ENCODE measurements at places on chromosomes 7 and 10.

GRCh38 chr7:37000511-37000910 is 276.2 kb upstream of the AOAH start:
- DNase-seq = no peak

- DNase-seq = no peak
Measured at GRCh38 chr7:66142334-66142733, 27.7 kb downstream of the CRCP start.

GRCh38 chr10:113880236-113880635 is 25.8 kb downstream of the NHLRC2 start:
- no peak for DNase-seq

- no peak for DNase-seq
Measured at GRCh38 chr10:44932517-44933450, 21.6 kb downstream of the TMEM72 start.

DNA sequence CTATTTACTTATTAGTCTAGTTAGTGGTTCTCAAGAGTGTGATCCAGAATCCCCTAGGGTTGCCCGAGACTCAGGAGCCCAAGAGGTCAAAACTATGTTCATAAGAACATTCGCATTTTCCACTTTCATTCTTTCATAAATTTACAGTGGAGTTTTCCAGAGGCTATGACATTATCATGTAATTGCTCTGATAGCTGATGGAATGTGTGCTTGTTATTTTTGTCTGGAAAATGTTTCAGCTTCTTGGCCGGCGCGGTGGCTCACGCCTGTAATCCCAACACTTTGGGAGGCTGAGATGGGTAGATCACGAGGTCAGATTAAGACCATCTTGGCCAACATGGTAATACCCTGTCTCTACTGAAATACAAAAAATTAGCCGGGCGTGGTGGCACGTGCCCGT is 10.1 kb downstream of the PURB start:
- no peak for DNase-seq

- no peak for DNase-seq
Measured at GRCh38 chr7:28688174-28688573, 270.0 kb downstream of the TRIL start.

GRCh38 chr7:155224116-155224811 is 73.4 kb upstream of the INSIG1 start:
- DNase-seq = peak; percentile 45

DNA sequence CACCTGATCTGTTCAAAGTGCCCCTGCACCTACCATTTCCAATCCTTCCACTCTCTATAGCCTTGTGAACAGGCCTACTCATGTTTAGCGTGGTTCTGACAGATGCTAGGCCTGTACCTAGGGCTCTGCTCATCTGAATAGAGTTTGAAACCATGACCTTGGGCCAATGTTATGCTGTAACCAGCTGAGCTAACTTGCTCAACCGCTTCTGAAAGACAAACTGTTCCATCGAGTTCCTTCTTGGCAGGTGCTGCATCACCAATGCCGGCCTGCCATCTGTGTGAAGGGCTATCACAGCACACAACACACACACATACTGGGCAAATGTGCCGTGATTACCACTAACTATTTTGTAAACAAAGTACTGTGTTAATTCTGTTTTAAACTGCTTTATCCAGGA is 419.0 kb upstream of the GALNT17 start:
- no peak for DNase-seq

DNA sequence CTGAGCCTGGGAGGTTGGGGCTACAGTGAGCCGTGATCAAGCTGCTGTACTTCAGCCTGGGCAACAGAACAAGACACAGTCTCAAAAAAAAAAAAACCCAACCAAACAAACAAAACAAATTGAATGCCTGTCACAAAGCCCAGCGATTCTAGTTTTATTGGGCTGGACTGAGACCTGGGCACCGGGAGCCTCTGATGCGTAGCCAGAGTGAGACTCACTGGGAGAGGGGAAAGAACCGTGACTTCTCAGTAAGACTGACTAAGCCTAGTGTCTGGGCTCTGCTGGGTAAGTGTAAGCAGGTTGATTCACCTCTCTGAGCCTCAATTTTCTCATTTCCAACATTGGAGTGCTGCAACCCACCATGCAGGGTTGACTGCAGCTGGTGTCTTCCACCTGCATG is 10.1 kb upstream of the LEP start:
- no peak for DNase-seq

GRCh38 chr7:51647486-51647885 is 330.9 kb upstream of the COBL start:
- no peak for DNase-seq

DNA sequence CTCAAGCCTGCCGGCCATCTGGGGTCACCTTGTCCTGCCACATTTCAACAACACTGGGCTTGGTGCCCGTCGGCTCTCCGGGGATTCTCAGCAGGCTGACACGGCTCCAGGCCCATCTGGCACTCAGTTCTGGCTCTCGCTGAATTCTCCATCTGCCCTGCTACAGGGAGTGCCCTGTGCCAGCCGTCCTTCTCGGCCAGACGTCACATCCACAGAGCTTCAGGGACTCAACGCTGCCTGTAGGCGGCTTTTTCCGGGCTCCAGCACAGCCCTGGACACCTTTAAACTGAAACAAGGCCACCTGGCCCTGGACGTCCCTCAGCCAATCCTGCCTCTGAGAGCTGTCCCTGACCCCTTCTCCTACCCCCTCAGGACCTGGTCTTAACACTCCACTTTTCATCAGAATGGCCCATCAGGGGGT is 43.0 kb downstream of the TMEM130 start:
- DNase-seq = no peak

DNA sequence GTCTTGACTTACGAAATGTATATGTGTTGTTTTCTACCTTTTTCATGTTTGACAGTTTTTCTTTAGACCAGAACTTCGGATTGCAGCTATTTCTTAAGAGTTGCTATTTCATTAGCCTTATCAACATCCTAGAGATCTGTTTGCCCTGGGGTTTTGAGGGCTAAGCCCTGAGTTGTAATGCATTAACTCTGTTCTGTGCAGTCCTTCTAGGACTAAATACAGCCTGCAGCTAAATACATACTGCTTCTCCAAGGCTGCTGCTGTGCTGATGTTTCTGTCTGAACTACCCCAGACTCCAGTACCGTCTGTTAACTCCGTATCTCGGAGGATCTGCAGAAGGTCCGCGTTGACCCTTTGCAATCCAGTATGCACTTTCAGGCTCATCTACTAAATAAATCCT is 26.5 kb downstream of the KIAA1217 start:
- DNase-seq = no peak

DNA sequence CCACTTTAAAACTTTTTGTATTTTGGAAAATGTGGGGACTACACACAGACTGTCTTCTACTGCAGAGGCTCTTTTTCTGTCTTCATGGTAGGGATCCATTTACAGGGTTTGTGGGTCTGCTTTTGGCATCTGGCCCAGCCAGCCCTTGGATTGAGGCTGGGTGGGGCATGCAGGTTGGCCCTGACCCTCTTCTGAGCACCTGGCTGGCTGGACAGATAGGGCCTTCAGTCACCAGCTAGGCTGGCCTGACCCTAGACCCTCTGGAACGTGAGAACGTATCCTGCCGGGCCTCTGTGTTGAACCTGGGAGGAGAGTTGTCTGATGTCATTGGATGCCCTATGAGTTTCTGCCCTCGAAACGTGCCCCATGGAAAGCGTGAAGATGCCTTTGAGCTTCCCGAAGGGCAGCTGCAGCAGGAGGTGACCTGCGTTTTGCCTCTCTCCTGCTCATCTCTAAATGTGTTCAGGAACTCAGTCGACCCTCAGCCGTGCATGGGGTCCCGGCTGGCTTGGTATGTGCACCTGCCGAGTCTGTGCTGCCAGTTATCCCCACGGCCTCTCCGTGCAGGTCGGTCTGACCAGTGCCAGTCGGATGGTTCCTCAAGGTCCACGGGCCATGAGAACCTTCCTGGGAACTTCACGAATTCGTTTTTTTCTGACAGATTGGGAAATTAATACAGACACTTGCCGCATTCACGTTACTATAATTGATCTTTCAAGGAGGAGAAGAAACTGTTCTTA is 74.9 kb downstream of the MGMT start:
- no peak for DNase-seq

GRCh38 chr7:103349805-103350204 is 2.4 kb downstream of the PSMC2 start:
- DNase-seq = no peak

DNA sequence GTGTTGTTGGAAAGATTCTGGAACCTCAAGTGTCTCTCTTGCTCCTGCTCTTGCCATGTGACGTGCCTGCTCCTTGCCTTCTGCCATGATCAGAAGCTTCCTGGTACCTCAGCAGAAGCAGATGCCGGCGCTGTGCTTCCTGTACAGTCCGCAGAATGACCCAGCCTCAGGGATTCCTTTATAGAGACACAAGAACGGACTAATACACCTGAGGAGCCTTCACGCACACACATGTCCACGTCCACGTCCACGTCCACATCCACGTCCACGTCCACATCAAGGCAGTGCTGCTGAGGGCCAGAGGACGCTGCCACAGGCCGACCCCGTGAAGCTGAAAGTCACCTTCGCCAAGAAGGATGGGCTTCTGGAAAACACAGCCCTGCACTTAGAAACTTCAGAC is 190.1 kb downstream of the MAD1L1 start:
- no peak for DNase-seq

DNA sequence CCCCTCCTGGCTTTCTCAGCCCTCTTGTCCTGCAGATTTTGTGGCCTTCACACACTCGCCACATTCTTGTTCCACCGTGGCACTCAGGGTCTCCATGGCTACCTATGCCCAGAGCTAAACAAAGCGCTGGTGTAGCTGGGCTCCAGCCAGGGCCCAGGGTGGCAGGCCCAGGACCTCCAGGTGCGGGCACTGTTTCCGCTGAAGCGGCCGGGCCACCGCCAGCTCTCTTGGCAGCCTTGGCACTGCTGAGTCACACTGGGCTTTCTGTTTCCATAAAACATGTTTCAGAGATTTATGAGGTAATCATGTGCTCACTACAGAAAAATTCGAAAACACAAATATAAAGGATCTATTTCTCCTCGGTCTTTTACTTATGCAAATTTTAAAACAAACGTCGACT is 51.3 kb downstream of the AOC1 start:
- DNase-seq = no peak

- no peak for DNase-seq
Measured at GRCh38 chr10:79137826-79138225, 69.1 kb downstream of the ZMIZ1 start.

DNA sequence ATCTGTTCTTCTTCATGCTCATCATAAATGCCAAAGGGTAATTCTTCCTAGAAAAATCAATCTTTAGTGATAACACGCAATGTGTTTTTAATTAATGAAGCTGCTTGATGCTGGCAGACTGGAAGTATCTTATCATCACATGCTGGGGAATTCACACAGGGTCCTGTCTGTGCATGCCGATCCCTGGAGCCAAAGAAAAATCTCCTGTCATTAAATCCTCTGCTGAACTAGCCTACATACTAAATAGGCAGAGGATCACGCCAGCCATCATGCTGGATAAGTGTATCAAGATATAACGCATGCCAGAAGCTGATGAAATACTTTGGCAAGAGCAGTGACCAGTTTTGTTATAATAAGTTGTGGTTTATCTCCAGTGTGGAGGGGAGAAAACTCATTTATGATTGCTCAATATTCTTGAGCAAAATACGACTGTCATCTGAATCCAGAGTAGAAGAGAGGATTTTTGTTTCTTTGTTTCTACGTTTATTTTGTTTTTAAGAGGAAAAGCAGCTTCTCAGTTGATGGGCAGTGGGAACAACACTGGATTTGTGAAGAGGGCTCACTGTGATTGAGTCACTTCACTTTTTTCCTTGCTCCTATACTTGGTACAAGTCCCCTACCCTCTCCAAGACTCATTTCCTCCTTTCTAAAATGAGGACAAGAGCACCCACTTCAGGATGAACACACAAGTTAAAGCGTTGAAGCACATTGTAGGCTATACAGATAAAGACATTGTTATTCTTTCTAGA is 649.1 kb downstream of the TNS3 start:
- no peak for DNase-seq

- no peak for DNase-seq
Measured at GRCh38 chr7:3436746-3437145, 135.7 kb downstream of the SDK1 start.

DNA sequence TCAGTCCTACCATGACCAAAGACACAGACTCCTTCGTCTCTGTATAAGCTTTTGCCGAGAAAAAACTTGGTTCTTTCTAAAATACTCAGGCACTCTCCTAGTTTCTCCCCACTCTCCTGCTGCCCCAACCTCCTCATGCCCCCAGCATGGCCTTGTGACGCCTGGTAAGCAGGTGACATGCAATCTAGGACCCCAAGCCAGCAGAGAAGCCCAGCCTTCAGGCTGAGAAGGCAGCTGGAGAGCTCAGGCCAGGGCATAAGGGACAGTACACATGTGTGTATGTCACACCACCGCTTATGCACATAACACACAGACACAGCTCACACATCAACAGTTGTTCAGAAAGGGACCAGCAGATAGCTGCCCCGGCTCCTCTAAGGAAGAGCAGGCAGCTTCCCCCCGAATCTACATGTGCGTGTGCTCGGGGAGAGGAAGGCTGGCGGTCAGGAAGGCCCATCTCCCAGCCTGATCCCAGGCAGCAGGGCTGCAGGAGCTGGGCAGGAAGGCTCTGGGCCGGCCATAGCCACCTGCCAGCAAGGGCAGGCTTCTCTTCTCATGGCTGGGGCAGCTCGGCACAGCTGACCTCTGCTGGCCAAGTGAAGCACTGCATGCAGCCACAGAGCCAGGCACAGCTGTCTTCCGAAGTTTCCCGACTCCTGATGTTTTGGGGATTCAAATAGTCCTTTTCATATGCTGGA is 8.5 kb downstream of the DDX56 start:
- no peak for DNase-seq

DNA sequence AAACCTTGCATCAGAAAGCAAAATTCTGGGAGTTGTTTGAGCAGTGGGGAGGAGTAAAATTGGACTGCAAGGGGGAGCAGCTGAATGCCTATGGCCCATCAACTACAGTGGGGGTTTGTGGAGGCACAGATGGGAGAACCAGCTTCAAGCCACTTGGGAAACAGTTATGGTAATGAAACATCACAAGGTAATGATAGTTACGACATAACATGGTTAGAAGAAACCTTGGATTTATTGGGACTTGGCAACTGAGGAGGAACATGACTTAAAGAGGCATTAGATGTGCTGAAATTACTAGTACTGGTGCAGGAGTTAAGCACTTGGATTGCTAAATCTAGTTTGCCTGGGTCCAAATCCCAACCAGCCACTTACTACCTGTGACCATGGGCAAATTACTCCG is 868.4 kb downstream of the KCNMA1 start:
- DNase-seq = no peak

DNA sequence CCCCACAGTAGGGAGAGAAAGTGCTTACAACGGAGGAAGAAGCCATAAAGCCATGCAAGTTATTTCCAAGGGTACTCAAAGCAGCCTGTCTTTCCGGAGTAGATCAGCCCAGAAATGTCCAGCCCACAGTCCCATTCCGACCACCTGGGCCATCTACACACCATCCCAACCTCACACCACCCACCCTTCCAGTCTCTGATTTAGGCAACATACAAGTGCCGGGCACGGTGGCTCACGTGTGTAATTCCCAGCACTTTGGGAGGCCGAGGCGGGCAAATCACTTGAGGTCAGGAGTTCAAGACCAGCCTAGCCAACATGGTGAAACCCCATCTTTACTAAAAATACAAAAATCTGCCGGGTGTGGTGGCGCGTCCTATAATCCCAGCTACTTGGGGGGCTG is 35.1 kb downstream of the LRRC20 start:
- no peak for DNase-seq

- no peak for DNase-seq
Measured at GRCh38 chr7:129454249-129454551, 20.0 kb downstream of the STRIP2 start.
